Activated T-helper 1 cell treated with Interleukin-2 at 50 U/mL for 16 hours (primary cell): ENCODE measurements at places on chromosomes 3 and 15.

GRCh38 chr3:20657560-20657959 is 471.6 kb upstream of the SGO1 start:
- DNase-seq = no peak

- DNase-seq = no peak
Measured at GRCh38 chr3:111733154-111733553, 125.9 kb upstream of the PHLDB2 start.

GRCh38 chr3:10511809-10512494 is 6.6 kb upstream of the ATP2B2 start:
- DNase-seq = no peak

GRCh38 chr3:15071699-15072098 is 6.6 kb upstream of the MRPS25 start:
- DNase-seq = no peak

DNA sequence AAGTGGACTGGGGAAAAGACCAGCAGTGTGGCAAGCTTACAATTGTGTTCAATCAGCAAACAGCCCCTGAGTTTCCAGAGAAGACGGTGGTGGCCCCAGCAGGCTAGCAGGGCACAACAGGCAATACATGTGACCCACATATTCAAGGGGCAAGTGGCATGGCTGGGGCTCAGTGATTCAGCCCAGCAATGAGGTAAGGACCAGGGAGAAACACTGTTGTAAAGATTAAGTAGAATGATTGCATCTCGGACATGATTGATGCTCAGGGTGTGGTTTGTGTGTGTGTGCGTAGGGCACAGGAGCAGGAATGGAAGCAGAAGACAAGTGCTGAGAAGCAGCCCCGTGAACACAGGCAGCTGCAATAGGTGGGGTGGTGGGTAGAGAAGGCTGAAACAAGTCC is 37.9 kb downstream of the KLHL6 start:
- no peak for DNase-seq

GRCh38 chr3:51734572-51734907 is 27.7 kb downstream of the GRM2 start:
- DNase-seq = no peak

- DNase-seq = no peak
Measured at GRCh38 chr3:63914312-63914711, 2.1 kb upstream of the SCAANT1 start.

- DNase-seq = no peak
Measured at GRCh38 chr3:107458871-107459270, 63.9 kb upstream of the BBX start.

- no peak for DNase-seq
Measured at GRCh38 chr3:181379278-181379677, 332.4 kb upstream of the SOX2 start.

DNA sequence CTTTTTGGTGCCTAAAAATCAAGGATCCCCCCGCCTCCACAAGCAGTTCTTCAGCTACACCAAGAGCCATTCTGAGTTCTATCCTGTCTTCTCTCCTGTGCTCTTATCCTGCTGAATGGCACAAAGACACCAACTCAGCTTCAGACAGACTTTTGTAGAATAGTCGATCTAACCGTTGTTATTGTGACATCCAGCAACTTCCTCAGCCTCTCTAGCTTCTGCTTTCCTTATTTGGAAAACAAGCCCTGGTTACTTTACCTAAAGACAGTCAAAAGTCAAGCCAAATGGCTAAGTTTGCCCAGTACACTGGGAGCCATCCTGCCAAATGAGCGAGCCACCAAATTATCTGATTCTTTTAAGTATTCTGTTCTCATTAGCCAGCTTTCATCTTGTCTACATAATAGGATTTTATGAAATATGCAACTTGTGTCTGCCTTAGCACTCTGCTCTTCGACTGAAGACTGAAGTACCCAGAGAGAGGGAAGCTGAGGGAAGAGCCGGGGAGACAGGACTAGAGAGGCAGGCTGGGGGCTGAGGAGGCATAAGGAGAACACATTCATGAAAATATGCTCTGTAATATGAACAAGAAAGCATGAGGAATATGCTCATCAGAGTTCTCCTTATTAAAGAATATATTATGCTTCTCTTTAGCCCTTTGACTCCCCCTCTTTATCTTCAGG is 35.1 kb downstream of the LYZL4 start:
- DNase-seq = no peak

DNA sequence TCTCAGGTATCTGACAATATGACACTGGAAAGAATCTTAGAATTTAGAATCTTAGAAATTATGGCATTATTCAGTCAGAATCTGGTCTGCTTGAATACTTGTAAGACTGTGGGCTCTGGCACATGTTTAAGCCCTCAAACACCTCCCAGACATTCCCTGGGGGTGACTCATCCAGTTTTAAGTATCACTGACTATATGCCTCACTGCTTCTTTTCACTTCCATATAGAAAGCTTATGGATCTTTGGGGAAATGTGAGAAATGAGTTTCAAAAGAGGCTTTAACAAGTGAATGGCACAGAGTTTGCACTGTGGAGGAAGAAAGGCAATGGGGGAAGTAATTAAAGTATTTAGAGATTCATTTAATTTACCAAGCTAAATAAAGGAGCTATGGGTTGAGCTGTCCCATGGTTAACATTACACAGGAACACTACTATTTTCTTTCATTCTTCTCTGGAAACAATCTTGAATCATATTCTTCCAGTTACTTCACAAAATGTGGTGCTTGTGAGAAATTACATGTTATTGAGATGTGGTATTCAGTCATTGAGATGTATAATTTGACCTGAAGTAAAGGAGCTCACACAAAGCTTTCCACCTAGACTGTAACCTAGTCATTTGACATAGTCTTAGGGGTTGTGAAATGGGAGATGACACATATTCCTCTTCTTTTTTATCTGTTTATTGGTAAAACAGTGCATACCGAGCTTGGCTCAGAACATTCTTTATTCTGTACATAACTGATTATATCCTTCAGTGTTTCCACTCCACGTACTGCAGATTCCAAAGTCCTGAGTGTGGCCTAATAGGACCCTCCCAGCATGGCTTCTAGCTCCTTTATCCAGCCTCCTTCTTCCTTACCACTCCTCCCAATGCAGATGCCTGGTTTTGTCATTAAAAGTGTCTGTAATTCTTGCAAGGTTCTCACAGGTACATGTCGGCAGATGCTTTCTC is 544.6 kb upstream of the NECTIN3 start:
- DNase-seq = no peak

DNA sequence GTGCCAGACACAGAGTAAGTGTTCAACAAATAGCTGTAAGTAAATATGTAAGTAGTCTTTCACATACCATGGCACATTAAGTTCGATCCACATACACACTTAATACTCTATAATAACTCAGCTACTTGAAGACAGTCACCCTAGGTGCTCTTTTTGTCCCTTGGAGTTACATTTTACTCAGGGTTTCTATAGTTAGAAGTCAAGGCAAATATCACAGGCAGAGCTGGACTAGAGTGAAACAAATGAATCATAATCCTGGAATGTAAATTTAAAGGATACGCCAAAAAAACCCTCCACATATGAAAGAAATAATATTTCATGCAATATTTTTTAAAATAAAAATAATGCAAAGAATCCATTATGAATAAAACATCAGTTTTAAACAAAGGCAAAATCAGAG is 461.8 kb downstream of the MAGI1 start:
- DNase-seq = no peak

DNA sequence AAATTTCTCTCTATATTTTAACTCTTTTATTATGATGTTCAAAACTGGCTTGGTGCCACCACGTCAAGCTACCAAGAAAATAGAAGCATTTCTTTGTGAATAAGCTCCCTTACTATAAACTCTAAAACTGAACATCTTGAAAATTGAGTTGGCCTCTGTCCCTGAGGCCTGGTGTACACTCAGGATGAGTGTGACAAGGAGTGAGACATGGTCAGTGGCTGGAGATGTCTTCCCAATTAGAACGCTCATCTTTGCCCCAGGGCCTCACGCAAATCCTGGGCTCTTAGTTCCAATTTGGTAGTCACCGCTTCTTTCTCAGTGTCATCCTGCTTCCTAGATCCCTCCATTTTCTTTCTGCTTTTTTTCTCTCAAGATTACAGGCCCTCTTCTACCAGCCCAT is 26.2 kb downstream of the SLC2A2 start:
- no peak for DNase-seq

DNA sequence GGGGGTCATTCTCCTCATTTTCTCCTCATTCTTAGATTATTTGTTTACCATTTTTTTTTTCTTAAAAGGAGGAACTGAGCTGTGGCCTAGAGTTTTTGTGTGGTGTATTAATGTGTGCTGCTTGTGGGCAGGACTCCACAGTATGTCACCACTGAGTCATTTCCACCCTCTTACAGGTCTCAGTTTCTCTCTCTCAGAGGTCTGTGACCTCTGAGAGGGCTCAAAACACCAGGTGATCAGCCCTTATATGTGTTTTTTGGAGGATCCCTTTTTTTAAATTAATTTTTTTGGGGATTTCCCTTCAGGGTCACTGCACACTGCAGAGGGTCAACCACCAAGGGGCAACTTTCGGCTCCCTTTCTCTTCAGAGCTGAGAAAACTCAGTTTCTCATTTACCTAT is 166.4 kb downstream of the SUCNR1 start:
- no peak for DNase-seq

DNA sequence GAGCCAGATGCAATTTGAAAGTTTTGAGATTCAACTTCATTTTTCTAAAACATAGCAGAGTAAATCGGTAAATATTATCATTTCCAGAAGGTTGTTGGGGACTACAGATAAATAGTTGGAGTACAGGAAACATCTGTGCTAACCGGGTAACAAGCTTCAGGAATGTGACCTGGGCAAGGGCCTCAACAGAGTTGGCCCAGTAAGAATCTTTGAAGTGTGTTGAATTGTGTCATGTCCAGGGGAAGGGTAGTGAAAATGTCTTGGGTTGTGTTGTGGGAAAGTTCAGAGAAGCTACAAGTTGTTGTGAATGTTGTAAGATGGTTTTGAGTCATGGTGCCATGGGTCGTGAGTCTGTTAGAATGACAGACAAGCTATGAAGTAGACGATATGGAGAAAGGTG is 35.7 kb downstream of the SQOR start:
- no peak for DNase-seq

GRCh38 chr3:190701096-190701532 is 161.4 kb downstream of the GMNC start:
- DNase-seq = no peak
